ENCODE measurements at places on chromosomes 3 and 15. TPM values are rescaled to one million over a fixed set of nuclear protein-coding genes. Genes with fewer than 3 reads are reported as not detected.

The PPP1R14D gene
- total RNA-seq = not detected

The LYZL4 gene
- not detected for total RNA-seq

The BUB1B gene
- 35.2 TPM for total RNA-seq

GRCh38 chr15:37394402-37395099 lies 294.2 kb upstream of the MEIS2 start:
- DNase-seq = no peak

- DNase-seq = no peak
Measured at GRCh38 chr3:100395679-100396431, 5.0 kb downstream of the TOMM70 start.

- DNase-seq = no peak
Measured at GRCh38 chr15:45169608-45170480, 17.9 kb downstream of the SHF start.

GRCh38 chr3:132595014-132595413 lies 2.1 kb upstream of the ACKR4 start:
- DNase-seq = peak; percentile 65

DNA sequence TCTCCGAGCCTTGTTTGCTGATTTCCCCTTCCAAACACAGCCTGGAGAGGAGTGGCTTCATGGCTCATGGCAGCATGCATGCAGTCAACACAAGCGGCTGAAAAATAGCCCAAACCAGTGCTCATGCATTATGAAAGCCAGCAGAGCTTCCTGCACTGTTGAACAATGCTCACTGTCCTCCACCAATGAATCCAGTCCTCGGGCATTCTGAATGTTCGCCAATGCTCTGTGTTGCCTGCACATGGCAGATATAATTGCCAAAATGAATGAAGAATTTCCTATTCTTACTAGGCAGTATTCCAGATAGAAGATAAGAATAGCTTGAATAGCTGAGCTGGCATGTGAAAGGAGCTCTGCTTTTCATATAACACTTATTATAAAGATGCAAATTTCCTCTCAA lies 252.7 kb downstream of the ROBO1 start:
- DNase-seq = peak; percentile 77

GRCh38 chr3:181948286-181948685 lies 236.6 kb downstream of the SOX2 start:
- DNase-seq = no peak

All from fibroblast of the aortic adventitia (primary cell).